ENCODE measurements at places on chromosomes 3 and 15. TPM values are rescaled to one million over a fixed set of nuclear protein-coding genes. Genes with fewer than 3 reads are reported as not detected.

- no peak for DNase-seq
These were observed 32.2 kb downstream of the EPHB1 start for GRCh38 chr3:134827213-134827612.

DNA sequence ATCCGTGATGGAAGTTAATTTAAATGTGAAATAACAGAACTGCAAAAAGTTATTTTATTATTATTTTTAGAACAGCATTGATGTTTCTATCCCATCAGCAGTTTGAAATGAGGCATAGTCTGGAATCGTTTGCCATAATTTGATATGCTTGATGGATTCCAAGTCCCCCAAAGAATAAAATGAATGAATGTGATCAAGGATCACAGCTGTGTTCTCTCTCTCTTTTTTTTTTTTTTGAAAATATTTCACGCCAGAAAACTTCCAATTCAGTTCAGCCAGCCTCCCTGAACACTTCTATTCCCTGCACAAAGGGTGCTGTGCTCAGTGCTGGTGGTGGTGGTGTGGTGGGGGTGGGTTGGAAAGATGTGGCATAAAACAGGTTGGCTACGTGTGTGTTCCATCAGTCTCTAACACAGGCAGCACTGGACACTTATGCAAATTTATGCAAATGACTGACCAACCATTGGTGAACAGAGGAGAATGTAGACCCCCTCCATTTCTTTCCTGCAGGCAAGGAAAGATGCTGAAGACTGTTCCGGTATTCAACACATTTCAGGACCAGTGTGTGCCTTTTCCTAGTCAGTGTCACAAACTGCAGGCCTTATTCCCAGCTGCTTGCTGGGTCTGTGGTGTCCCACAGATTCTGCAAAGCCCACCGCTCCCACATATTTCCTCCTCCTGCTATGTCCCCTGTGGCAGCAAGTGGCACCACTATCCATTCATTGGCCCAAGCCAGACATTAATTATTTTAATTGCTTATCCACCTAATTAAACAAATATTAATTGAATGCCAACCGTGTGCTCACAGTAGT, 10.6 kb downstream of the ARNT2 start:
- DNase-seq, result no peak

Gene TGM4
- not detected for total RNA-seq

GRCh38 chr3:77038930-77039605, 831 bp upstream of the ROBO2 start:
- no peak for DNase-seq

GRCh38 chr3:23959135-23959900, 14.2 kb downstream of the NR1D2 start:
- DNase-seq, result no peak

- DNase-seq, result no peak
These were observed 2.2 kb downstream of the MED12L start for GRCh38 chr3:151087648-151088047.

- no peak for DNase-seq
These were observed 244.8 kb downstream of the ALCAM start for GRCh38 chr3:105611304-105612192.

DNA sequence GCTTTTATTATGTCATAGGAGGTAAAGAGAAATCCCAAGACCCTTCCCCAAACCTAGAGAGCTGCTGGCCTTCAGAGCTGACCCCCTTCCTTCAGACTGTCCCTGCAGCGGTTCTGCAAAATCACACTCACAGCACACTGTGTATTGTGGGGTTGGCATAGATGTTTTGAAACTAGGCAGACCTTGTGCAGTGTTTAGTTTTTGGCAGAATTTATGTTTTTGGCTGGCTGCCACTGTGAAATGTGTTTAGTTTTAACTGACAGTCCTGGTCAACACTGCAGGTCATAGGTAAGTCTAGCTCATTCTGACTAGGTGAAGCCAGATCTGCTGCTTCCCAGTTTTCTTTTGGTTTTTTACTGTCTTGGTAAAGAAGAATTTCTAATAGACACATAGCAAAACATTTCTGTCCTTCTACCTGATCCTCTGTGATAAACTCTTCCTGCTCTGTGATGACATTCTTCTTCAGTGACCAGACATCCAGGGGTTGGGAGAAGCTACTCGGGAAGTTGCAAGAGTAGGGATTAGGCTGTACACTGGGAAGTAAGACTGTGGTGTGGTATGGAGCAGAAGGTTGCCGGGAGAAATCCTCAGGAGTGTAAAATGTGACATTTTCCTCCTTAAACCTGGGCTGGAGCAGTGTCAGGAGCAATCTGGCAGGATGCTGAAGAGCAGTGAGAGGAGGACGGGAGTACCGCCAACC, 209.6 kb upstream of the MCTP2 start:
- DNase-seq, result no peak

DNA sequence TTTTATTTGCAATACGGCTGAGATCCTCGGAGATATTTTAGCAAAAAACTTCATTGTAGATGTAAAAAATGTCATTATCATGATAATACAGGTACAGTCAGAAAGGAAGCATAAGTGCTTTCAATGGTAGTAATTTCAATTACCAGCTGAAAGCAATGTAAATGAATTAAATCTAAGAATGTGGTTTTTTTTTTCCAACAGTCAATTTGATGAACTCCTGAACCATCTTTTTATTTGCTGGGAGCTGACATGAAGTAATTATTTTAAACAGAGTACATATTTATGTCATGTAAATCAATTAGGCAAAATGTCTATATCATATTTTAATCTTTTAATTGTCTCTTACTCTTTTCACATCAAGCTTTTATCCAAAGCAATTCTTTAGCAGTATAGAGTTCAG, 70.6 kb downstream of the MORC1 start:
- no peak for DNase-seq

Gene PXK
- total RNA-seq, result 7.5 TPM

Gene NRROS
- total RNA-seq, result 1.7 TPM

Gene ZNF860
- not detected for total RNA-seq

Gene ASB14
- not detected for total RNA-seq

DNA sequence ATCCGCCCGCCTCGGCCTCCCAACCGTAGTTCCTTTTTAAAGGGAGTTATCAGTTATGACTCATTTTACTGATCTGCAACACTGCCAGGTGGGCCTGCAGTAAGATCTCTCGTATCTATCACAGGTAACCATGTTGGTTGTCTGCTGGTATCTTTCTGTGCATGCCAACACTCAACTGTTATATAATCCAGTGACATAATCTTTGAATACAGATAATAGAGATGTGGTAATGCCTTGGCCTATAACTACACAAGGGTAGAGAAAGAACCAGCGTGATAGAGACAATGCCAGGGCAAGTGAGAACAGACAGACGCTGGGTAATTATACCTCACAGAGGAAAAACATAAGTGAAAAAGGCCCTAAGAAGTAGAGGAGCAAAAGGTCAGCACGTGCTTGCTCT, 11.0 kb upstream of the ARPP19 start:
- DNase-seq, result no peak

Gene TGM5
- total RNA-seq, result not detected

Gene CCDC54
- total RNA-seq, result not detected
